ENCODE measurements at places on chromosomes 2 and 18.

- DNase-seq = no peak
Measured at GRCh38 chr18:54162431-54162830, 62.0 kb downstream of the MBD2 start.

DNA sequence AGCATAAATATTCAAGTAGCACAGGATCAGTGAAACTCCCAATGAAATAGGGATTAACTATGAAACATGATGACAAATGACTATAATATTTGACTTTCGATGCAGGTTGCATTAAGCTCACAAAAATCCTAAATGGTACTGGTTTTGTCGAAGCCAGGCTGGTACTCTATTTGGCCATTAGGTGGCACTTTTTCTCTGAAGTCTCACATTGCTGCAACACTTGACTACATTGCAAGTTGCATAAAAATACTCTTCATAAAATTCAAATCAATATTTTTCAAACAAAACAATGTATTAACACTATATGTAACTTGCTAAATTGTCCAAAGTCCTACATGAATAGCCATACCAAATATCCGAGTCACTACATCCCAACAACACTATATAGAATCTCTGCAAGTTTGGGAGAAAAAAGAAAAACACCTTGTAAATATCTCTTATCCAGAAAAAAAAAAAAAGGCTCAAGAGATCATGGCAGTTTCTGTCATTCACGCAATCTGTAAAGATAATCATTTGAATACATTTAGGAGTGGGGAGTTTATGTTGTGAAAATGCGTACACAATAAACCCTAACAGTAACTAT, 9.5 kb downstream of the RTTN start:
- DNase-seq = peak; percentile 5

GRCh38 chr18:74589811-74590210, 7.9 kb upstream of the ZNF407 start:
- DNase-seq = no peak

GRCh38 chr2:182666674-182667314, 49.3 kb upstream of the DNAJC10 start:
- peak; percentile 20 for DNase-seq

GRCh38 chr2:46509804-46510203, 30.4 kb downstream of the TMEM247 start:
- no peak for DNase-seq

GRCh38 chr2:191629001-191629453, 48.9 kb upstream of the NABP1 start:
- no peak for DNase-seq

DNA sequence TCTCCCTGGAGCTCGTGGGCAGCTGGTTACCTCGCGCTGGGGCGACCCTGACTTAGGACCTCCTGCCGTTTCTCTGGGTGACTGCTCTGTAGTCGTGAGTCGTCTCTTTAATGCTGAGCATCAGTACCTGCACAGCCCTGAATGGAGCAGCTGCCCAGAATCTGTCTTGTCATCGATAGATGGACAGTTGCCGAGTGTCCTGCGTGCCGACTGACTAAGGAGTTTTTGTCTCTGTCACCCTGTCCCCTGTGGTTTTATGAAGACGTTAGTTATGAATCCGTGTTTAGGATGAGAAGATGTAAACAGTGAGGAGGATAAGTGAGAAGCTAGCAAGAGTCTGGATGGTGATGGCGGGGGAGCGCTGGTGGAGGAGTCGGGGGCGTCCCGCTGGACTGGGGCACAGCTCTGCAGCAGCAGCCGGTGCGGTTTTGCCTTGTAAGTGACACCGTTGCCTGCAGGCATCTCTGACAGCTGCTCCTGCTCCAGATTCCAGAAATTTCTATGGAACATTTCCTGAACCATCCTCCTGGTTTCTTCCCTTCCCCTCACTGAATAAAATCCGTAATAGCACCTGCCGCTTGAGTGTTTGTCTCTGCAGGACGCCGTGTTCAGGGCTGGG, 13.3 kb downstream of the AGAP1 start:
- no peak for DNase-seq

DNA sequence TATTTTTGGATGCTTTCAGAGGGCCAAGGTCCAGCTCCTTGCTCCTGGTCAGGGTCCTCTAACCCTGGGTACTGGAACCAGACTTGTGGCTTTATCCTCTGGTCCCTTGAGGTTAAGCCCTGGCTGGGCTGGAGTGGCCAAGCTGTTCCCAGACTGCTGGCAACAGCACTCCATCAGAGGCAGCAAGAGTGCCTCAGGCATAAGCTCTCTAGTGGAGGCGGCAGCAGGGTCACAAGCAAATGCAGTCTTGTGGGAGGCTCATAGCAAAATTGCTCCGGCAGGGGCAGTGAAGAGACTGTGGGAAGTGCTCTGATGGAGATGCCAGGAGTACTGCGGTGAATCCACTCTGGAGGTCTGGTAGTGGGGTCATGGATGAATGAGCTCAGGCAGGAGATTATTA, 128.9 kb upstream of the OTOS start:
- DNase-seq = no peak

GRCh38 chr2:10052216-10052615, 8.9 kb downstream of the KLF11 start:
- no peak for DNase-seq

GRCh38 chr2:127080226-127080937, 26.6 kb downstream of the BIN1 start:
- DNase-seq = no peak

- no peak for DNase-seq
Measured at GRCh38 chr2:236919209-236919608, 166.5 kb upstream of the COPS8 start.

GRCh38 chr2:47225061-47225783, 70.1 kb upstream of the STPG4 start:
- no peak for DNase-seq

- DNase-seq = no peak
Measured at GRCh38 chr2:190097115-190097514, 34.6 kb upstream of the MSTN start.

DNA sequence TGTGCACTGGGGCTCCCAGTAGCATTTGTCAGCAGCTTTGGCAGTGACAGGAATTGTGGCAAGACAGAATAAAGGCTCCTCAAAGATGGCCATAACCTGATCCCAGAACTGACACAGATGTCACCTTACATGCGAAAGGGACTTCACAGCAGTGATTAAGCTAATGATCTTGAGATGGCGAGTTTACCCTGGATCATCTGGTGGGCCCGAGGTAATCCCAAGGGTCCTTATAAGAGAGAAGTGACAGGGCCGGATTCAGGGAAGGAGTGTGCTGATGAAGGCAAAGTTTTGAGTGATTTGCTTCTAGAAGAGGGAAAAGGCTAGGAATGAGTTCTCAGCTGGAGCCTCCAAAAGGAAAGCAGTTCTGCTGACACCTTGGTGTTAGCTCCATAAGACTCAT, 333.9 kb downstream of the LPIN1 start:
- no peak for DNase-seq

DNA sequence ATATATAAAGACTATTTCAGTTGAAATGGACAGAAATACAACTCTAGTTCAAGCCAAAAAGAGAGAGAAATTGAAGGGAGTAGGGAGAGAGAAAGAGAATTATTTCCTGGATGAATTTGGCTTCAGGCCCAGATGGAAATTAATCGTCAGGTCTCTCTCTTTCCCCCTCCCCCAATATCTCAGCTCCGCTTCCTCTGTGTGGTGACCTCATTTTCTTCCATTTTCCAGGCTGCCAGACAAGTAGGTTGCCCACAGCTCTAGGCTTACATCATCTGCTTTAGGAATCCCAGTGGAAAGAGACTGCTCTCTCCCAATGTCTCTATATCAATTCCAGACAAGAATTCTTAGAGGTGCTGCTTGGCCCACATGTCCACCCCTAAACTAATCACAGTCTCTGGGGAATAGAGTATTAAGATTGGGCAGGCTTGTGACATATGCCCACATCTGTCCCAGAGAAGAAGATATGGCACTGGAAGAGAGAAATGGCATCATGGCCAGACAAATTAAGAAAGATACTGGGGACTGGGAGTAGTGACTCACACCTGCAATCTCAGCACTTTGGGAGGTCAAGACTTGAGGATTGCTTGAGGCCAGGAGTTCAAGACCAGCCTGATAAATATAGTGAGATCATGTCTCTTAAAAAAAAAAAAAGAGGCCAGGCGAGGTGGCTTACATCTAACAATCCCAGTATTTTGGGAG, 37.2 kb upstream of the CFAP36 start:
- DNase-seq = no peak

DNA sequence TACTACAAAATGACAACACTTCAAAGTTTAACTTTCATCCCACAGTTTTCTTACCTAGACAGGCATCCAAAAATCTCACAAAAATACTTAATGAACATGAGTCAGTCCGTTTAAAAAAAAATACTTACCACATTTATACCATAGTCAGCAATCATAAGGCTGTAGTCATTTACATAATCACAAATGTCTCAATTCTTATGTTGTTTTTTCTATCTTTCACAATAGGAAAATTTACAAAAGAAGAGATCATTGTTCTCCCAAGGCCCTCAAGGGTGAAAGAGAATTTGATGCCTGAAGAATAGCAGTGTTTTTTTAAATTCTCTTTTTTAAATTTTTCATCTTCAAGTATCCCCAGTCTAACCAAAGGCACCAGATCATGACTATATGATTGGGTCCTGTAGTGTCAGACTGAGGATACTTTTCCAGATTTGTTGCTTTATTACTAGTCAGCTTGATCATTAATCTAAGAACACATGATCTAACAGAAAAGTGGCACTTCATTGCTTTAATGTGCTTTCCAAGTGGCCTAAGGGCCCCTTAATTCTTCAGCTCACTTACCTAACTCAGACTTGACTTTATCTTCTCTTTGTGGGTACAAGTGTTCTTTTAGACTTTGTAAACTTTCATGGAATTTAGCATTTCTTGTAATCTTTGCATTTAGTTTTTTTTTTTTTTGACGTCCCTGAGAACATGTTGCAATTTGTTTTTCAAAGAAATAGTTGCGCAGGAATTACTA, 4.7 kb downstream of the SCYGR5 start:
- DNase-seq = no peak

DNA sequence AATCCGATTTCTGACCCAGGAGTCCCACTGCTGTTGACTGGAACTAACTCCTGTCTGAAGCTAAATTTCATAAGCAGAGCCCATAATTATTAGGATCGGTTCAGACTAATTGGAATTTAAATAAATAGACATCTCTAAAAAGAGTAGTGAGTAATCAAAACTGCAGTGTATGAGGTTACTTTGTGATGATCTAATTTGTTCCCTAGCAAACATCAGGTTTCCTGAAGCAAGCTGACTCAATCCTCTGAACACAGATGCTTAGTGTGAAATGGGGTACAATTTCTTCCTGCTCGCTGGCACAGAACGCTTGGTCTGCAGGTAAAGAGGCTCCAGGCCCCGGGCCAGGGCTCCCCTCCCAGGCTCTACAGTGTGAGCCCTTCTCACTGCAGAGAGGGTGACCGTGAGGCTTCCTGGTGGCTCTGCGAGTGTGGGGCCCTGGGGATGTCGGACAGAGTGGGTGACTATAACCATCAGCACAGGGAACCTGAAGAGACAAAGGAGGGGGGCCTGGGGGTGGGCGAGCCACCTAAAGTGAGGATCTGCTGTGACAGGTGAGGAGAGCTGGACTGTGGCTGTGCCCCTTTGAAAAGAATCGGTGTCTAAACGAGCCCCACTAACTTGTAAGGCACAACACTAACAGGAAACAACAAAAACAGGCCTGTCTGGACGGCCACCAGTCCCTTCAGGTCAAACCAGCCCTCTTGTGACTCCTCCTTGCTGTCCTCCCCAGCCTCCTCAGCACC, 20.2 kb downstream of the CHST10 start:
- no peak for DNase-seq

DNA sequence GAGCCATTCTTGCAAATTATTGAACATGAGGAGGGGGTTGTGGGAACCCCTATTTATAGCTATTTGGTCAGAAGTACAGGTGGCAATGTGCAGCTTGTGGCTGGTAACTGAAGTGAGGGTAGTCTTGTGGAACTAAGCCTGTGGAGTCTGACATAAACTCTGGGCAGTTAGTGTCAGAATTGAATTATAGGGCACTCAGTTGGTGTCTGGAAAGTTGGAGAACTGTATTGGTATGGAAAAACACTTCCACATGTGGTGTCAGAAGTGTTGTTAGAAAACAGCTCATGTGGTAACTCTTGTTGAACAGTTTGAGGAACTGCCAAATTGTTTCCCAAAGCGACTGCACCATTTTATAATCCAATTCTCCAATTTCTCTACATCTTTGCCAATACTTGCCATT, 7.5 kb downstream of the RALBP1 start:
- no peak for DNase-seq

DNA sequence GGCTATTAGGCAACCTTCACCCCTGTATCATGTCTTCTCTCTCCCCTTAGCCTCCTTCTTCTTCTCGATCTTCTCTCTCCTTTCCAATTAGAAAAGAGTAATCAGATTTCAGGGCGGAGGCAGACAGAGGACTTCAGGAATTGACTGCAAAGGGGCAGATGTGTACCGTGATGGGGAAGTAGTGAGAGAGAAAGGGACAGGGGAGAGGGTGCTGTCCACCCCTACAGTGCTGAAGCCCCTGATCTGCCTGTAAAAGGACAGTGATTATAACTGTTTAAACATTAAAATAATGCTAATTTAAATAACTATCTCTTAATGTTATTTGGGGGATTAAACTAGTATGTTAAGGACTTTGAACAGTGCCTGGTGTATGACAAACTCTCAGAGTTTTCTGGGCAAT, 178.5 kb downstream of the ACTR3 start:
- DNase-seq = no peak

GRCh38 chr2:45152691-45153090, 143.4 kb upstream of the SIX2 start:
- DNase-seq = no peak

- no peak for DNase-seq
Measured at GRCh38 chr2:59786684-59787083, 766.8 kb downstream of the BCL11A start.

- no peak for DNase-seq
Measured at GRCh38 chr18:3183103-3183717, 36.6 kb downstream of the MYOM1 start.

- no peak for DNase-seq
Measured at GRCh38 chr2:18345848-18346247, 214.6 kb downstream of the RDH14 start.

DNA sequence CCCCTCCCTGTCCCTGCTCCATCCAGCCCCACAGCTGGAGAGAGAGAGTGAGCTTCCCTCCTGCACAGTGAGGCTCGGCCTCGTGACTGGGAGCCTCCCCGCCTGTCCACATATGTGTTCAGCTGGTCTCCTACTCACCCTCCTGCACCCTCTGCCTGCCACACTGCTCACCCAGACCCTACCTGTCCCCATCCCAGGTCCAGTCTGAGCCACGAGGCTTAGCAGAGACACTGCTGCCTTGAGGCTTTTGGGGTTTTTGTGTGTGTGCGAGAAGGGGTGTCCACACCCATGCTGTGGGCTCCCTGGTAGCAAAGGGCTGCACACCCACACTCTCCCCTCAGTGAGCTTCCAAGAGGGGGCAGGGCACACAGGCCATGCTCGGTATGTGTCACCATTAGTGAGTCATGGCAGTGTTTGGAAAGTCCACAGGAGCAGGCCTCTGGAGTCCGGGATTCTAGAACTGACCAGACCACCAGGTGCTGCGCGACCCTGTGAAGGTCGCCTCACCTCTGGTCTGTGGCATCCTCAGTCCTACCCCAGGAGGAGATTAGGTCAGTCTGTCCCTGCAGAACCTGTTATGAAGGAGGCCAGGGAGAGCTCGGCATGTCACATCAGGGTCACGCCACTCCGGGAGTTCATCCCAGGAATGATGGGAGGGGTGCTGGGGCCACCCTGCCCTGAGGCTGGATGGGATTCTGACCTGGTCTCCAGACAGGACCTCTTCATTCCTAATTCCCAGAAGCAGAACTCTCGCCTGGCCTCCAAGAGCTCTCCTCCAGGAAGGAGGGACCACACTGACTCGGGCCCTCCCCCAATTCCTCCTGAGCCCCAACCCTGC, 39.9 kb upstream of the SMAD7 start:
- no peak for DNase-seq

- DNase-seq = no peak
Measured at GRCh38 chr18:32139835-32140283, 48.2 kb downstream of the RNF138 start.

All from activated CD4-positive, alpha-beta T cell treated with anti-CD3 and anti-CD28 coated beads for 4 hours (primary cell).